ENCODE measurements at places on chromosomes 16 and 17.
A peak's percentile ranks its signal among the peaks of the same experiment; 100 is the strongest.

GRCh38 chr16:78926723-78927210 is 673.8 kb downstream of the MAF start:
- no peak for DNase-seq

GRCh38 chr17:280216-280615 is 72.4 kb downstream of the RPH3AL start:
- DNase-seq: no peak

DNA sequence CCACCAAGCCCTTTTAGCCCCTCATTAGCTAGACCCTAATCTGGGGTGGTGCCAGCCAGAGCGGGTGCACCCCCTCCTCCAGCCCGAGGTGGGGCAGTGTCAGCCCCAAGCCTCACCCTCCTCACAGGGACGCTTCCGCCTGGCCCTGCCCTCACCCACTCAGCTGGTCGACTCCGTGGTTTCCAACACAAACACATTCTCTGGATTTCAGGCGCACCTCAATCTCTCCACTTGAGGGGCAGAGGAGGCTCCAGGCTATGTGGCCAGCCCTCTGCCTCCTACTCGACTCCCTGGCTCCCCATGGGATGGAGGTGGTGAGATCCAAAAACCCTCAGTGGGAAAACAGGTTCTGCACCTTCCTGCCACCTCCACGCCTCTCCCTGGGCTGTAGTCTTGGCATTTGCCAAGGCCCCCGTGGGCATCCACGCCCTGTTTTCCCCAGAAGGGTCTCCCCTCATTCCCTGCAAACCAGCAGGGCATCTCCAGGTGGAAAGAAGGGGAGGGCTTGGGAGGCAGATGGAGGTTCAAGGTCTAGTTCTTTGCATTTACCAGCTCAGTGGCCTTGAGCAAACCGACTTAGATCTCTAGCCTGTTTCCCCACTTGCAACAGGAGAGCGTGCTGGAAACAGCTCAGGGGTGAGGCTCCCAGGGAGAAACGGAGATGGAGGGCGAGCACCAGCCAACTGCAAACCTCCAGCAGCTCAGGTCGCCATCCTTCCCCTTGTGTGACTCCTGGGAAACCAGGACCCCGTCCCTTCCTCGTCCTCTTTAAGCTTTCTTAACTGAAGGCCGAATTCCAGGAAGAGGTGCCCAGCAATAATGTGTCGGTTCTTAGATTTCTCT is 1.7 kb downstream of the EMP2 start:
- DNase-seq: no peak

DNA sequence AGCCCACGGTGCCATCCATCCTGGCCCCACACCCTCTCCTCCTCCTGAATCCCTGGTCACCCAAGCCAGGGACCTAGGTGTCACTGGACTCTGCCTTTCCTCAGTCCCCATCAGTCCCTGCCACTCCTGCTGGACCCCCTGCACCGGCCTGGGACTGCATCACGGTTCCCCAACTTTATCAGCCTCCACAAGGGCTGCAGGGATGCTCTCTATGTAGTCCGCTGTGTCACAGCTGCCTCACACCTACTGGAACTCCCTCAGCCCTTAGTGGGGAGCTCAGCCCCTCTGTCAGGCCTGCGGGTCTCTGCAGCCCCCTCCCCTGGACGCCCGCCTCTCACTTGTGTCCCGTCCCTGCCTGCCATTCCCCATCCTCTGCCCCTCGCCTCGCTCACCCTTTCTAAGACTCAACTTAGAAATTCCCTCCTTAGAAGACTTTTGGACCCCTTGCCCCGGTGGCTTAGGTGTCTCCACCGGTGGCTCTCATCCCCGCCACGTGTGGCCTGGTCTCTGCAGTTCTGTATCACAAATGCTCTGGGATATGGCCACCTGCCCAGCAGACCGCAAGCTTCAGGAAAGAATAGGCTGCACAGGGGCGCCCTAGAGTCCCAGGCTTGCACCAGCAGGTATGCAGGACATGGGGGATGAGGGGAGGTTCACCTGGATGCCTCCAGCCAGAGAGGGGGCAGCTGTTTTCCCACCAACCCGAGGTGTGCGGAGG is 62.9 kb downstream of the PRMT7 start:
- no peak for DNase-seq

DNA sequence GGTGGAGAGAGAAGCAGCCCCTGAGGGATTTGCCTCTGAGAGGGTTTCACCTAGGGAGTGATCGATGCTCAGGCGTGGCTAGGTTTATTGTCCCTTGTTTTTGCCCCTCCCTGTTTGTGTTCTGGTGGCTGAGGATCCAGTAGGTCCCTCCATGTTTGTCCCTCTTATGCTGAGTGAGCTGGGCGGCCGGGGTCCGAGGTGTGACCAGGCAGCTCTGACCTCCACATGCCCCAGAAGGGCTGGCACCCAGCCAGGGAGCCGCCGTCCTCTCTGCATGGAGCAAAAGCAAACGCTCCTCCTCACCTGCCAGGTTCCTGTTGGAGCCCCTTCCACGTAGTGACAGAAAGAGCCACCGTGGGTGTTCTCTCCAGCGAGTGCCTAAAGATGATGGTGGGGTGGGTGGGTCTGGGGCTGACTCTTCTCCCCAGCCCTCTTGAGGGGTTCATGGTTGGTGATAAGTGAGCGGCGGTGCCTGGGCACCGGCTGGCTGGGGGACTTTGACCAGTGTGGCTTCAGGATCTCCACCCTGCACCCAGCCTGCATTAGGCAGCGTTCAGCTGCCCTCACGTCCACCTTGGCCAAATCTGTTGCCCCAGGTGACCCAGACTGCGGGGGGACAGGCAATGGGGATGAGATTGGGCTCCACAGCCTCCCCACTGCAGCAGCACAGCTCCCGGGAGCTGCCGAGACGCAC is 14.1 kb upstream of the NUDT16L1 start:
- no peak for DNase-seq

DNA sequence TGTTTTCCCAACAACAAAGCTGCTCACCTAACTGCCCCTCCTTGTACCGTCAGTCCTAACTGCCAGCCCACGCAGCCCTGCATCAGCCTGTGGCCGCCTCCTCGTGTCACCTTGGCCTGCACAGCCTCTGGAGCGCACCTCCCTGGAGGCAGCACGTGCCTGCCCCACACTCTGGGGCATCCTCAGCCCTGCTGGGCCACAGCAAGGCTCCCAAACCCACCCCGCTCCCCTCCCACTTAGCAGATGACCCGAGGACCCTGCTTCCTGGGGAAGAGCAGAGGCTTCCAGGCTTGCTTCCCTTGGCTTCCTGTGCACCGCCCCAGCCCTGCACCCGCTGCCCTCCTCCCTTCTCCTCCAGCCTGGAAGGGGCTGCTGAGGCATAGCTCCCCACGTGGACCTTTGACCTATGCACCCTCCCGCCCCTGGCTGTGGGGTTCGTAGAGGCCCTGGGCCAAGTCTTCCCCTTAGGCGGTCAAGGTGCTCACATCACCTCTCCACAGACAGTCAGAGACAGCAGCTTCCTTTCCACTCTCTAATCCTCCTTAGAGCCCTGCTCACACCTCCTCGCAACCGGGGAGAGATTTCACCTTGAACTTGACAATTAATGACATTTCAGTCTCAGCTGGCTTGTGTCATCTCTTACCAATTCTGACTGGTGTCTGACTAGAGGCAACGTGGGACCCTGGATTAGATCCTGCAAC is 115.0 kb downstream of the MGAT5B start:
- DNase-seq: no peak

- DNase-seq: no peak
These were observed 49.2 kb upstream of the ITGA2B start for GRCh38 chr17:44438636-44439035.

GRCh38 chr16:57213462-57213861 is 27.3 kb downstream of the RSPRY1 start:
- no peak for DNase-seq

DNA sequence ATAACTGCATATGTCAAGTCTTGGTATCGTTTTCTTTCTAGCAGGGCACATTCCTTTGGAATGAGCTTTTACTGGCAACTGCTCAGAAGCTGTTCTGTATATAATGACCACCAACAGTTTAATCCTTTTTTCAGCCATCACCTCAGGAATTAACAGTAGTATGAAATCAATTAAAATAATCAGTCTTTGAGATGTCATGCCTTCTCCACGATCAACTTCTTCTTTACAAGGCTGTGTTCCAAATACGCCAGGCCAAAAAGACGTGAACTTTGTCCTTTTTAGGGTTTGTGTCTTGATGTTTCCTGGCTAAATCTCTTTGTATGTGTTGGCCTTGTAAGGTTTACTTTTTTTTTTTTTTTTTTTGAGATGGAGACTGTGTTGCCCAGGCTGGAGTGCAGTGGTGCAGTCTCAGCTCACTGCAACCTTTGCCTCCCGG is 54.9 kb downstream of the ABCC1 start:
- peak; percentile 71 for DNase-seq

DNA sequence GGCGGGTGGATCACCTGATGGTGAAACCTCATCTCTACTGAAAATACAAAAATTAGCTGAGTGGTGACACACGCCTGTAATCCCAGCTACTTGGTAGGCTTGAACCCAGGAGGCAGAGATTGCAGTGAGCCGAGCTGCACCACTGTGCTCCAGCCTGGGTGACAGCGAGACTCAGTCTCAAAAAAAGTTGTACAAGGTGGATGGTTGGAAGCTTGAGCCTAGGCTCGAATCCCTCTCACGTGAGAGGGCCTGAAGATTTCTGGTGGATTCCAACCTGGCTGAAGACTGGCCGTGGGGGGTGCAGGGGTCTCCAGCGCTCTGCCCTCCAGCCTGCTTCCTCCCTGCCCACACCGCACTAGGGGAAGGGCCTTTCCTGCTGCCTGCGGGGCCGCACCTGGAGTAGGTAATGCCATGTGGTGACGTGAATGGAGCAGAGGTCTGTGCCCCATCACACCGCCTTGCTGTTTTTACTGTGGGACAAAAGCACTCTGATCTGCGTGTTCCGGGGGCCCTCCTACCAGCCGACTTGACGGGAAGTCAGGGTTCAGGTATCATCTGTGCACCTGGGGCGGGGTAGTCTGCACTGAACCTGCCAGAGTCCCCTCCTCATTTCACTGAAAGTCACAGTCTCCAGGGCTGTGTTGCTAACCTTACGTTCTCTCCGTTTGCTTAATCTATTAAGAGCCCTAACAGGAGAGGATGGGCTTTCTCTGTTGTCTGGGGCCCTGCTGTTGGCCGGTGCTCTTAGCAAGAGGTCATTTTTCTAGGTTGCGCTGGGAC is 4.2 kb downstream of the RPL13 start:
- DNase-seq: no peak

DNA sequence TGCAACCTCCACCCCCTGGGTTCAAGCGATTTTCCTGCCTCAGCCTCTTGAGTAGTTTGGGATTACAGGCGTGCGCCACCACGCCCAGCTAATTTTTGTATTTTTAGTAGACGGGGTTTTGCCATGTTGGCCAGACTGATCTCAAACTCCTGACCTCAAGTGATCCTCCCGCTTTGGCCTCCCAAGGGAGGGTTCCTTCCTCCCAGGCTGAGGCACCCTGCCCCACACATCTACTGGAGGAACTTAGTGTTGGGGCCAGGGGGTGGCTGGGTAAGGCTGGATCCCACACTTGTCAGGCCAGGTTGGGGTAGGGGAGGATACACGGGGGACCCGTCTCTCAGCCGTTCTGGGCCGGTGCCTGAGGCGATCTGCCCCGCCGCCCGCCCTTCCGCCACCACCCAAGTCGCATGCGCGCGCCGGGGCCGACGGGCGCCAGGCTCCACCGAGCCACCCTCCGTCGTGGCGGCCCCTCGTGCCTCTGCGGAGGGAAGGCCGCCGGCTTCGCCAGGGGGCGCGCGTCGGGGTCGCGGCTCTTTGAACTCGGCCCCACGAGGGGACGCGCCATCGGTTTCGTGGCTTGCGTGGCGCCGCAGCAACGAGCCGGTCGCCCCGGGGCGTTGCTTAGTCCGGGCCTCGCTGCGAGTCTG is 15.9 kb downstream of the GRB7 start:
- peak; percentile 47 for DNase-seq

DNA sequence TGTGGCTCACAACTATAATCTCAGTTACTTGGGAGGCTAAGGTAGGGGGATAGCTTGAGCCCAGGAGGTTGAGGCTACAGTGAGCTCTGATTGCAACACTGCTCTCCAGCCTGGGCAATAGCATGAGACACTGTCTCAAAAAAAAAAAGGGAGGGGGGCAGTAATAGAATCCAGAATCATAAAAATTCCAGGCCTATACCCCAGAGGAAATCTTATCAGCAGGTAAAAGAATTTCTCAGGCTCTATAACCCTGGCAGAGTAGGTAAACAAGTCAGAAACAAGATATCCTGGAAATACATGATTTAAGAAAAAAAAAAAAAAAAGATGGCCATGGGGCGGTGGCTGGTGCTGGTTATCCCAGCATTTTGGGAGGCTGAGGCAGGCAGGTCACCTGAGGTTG is 12.9 kb downstream of the SPAG9 start:
- no peak for DNase-seq

GRCh38 chr16:1427473-1428461 is 3.1 kb upstream of the PERCC1 start:
- no peak for DNase-seq

DNA sequence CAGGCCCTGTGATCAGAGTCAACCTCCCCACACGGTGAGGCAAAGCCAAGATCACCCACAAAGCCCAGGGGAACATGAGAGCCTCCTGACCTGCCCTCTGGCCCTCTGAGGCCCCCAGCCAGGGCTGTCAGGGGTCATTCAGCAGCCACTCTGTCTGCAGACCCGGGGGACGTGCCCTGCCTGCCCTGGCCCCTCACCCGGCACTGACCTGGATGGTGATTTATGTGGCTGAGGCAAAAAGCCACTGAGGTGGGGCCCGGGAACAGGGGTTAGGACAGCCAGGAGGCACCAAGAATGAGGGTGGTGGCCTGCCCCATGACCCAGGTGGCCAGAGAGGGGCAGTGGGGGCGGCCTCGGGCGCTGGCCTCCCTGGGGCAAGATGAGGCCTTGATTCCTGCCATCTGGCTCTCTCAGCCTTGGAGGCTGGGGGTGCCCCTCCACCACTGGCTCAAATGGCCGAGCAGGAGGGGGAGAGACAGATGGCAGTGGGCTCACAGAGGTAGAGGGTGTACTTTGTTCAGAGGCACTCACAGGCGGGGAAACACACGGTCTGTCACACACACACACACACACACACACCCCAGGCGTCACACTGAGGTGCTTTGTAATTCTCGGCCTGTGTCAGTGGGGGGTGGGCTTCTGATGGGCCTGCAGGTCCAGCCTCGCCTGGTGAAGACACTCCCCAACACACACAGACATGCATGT is 174.0 kb upstream of the GSE1 start:
- no peak for DNase-seq

DNA sequence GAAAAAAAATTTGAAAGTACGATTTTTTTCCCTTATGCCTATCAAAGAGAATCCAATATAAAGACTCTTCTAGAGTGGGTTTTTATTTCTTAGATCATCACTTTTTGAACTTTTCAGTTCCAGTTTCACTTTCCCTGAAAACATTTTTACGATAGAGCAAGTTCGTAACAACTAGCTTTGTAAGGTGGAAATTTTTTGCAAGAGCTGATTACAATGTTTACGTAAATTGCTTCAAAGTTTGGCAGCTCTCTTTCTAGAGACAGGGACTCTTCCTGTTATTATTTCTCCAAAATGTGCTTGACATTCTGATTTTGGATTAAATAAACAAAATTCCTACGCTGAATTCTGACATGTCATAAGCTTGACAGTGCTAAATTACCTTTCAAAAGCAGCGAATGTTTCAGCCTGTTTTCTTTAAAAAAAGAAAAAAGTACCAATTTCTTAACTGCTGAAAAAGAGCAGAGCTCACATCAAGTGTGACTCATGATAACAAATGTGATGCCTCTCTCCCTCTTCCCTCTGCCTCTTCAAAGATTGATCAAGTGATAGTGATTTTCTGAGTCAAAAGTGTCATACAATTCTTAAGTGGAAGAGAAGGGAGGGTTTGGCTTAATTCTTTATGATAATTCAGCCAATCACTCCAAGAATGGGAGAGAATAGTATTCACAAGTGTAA is 175.2 kb downstream of the KCNJ2 start:
- DNase-seq: no peak
